ENCODE measurements at places on chromosomes 4 and X. TPM values are rescaled to one million over a fixed set of nuclear protein-coding genes. Genes with fewer than 3 reads are reported as not detected.

The TRIM60 gene
- polyA plus RNA-seq = not detected

The SATL1 gene
- not detected for polyA plus RNA-seq

The TCEAL3 gene
- 6.8 TPM for polyA plus RNA-seq

The IL3RA gene
- 5.0 TPM for polyA plus RNA-seq

The SMPX gene
- polyA plus RNA-seq = not detected

The ARX gene
- polyA plus RNA-seq = not detected

The PABPC4L gene
- not detected for polyA plus RNA-seq

The GAGE12H gene
- not detected for polyA plus RNA-seq
